RKO (cell line): ENCODE measurements at places on chromosomes 1 and 21.

DNA sequence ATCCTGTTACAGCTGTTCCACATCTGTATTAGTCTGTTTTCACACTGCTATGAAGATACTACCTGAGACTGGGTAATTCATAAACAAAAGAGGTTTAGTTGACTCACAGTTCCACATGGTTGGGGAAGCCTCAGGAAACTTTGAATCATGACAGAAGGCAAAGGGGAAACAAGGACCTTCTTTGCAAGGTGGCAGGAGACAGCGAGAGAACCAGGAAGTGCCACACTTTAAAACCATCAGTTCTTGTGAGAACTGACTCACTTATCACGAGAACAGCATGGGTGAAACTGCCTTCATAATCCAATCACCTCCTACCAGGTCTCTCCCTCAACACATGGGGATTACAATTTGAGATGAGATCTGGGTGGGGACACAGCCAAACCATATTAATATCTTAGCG lies 110.3 kb upstream of the TRABD2B start:
- DNase-seq: peak; percentile 0

DNA sequence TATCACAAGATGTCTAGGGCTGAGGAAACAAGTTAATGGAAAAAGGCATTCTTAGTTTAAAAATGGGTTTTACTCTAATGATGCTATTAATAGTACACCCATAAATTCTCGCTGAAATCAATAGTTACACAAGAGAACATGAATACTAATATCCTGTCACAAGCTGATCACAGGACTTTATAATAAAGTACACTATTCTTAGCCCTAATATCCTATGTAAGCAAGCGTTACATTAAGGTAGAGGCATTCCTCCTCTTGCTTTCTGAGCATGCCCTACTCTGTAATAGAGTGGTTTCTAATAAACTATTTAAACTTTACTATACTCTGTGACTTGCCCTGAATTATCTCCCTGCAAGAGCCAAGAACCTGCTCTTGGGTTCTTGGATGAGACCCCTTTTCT lies 6.5 kb upstream of the PACC1 start:
- no peak for DNase-seq

DNA sequence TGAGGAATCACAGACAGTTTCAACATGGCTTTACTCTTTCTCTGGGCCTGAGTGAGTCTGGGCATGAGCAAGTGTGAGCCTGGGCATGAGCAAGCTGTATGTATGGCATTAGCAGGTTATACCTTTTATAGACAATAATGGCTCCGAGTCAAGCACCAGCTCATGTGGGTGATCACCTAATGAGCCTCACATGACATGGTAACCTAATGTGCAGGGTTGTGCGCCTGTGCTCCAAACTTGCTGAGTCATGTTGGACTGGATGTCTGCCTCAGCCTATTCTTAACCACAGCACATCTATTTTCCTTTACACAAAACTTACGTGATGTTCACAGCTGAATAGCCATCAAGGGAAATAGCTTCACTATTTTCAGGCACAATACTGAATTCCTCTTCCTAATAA lies 236.2 kb upstream of the NRIP1 start:
- no peak for DNase-seq

GRCh38 chr1:114286960-114287359 lies 133.3 kb upstream of the SYT6 start:
- DNase-seq: no peak

DNA sequence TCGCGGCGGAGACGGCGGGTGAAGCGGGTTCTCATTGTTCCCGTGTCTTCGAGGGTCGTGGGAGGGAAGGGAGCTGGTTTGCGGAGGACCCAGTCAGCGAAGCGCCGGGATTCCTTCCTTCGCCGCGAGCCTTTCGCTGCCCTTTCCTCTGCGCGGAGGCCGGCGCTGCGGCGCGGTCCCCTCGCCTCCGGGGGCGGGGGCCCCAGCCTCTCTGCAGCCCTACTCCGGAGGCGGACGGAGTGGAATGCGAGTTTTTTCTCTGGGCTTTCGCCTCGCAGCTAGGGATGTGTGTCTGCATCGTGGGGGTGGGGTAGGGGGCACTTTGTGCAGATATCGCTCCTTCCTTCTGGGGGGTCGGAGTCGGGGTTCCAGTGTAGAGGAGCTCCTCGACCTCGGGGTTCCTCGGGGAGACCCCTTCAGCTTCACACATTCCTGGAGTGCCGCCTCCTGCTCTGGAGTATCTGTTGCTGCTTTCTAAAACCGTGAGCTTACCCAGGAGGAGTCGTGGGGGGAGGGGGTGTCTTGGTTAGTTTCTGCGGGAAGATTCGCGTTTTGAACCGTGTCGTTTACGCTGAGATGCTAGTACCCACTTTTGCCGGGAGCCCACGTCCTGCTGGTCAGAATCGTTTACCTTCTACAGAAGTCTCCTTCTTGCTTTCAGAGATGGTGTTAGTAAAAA lies 595 bp downstream of the RNF2 start:
- peak; percentile 61 for DNase-seq

- no peak for DNase-seq
Measured at GRCh38 chr1:87683196-87683956, 354.7 kb downstream of the LMO4 start.

- peak; percentile 72 for DNase-seq
Measured at GRCh38 chr1:208329300-208329699, 85.1 kb upstream of the PLXNA2 start.
